ENCODE measurements at places on chromosomes 1 and 21.

DNA sequence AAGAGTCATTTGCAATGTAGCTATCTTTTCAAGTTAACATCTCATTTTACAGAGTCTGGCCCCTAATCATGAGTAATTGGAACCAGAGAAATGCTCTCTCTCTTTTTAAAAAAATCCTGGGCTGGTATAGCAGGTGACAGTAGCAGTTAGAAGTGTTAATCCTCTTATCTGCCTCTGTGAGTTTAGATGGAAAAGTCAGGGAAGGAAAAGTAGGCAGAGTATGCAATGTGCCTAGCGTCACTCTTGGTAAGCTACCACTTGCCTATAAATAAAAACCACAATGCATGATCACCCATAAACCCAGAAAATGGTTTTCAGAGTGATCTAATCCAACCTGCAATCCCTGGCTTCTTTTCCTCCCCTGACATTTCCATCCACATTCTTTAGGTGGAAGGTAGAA, 43.2 kb downstream of the UTP25 start:
- DNase-seq: no peak

GRCh38 chr1:78096976-78097375, 51.2 kb downstream of the GIPC2 start:
- DNase-seq: no peak

DNA sequence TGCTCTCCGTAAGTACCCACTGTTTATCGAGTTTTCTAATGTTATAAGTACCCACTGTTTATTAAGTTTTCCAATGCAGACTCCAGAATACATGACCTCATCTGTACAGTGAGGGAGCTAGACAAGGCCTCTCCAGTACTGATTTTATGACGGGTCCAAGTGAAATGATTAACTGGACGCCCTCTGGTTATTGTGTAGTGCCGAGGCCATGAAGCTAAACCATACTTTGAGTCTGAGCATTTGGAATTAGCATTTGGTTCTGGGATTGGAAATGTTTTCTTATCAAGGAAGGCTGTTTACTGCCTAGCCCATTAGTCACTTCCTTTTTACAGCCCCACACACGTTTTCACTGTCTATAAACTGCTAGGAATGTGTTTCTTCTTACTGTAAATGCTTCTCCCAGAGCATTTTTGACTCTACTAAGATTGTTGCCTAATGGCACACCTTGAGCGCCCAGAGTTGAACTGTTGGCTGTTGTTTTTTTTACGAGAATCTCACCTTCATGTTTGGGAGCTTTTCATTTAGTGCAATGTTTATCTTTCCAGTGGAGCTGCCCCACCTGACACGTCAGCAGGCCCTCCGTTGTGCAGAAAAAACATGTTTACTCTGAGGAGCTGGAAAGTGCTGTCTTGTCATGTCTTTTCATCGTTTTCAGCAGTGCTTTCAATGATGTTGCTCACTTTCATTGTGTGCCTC, 26.9 kb downstream of the SPATA46 start:
- no peak for DNase-seq

DNA sequence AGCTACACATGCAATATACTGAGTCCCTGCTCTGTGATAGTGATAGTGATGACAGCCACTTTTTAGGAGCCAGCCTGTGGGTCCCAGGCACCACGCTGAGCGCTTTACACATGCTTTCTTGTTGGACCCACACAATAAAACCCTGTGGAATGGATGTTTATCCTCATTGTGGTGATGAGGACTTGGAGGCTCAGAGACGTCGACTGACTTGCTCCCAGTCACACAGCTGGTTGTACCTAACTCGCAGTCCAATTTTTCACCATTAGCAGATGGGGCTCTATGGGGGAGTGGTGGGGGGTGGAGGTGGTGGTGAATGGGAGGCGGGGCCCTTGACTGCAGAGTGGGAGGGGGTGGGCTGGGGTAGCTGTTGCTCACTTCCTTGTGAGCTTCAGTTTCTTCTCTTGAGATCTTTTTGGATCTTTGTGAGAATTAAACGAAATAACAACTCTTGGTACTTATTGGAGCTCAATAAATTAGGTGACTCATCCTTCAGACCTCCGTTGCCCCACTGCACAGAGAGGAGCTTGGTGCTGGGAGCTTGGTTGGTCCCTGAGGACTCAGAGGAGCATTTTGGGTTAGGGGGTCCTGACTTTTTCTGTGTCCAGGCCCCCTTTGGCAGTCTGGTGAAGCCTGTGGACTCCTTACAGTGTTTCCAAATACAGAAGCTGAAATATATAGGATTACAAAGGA, 61.8 kb upstream of the CD1D start:
- no peak for DNase-seq

- DNase-seq: peak; percentile 57
Observed at GRCh38 chr1:231039161-231040018, 664 bp downstream of the FAM89A start.

DNA sequence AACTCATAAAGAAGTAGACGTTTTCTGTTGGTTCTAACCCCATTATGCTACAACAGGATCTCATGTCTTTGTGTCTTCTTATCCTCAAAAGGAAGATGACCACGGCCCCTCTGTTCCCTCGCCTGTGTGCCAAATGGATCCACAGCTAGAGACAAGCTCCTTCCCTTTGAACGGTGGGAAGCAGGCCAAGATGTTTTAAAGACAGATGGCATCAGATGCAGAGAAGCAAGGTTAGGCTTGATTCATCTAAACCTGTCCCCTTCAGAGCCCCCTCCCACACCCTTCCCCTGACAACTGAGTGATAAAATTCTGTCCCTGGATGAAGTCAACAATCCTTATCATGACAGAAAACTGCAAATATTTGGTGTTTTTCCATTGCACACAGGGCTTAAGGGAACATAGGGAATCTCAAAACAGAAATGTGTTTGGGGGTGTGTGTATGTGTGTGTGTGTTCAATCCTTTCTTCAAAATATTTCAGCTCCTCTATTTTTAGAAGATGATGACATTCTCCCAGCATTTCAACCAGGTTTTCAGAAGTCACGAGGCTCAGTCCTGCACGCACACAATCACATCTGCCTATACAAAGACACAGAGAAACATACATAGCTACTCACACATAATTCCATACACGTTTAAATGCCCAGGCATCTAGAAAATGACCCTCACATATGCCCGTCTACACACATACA, 27.8 kb upstream of the FMOD start:
- no peak for DNase-seq

DNA sequence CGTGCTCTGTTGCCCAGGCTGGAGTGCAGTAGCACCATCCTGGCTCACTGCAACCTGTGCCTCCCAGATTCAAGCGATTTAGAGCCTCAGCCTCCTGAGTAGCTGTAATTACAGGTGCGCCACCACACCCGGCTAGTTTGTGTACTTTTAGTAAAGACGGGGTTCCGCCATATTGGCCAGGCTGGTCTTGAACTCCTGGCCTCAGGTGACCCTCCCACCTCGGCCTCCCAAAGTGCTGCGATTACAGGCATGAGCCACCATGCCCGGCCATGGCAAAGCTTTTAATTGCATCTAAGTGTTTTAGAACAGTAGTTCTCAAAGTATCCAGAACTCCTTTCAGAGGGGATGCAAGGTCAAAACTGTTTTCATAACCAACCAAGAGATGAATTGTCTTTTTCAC, 25.1 kb upstream of the IFNGR2 start:
- DNase-seq: no peak

DNA sequence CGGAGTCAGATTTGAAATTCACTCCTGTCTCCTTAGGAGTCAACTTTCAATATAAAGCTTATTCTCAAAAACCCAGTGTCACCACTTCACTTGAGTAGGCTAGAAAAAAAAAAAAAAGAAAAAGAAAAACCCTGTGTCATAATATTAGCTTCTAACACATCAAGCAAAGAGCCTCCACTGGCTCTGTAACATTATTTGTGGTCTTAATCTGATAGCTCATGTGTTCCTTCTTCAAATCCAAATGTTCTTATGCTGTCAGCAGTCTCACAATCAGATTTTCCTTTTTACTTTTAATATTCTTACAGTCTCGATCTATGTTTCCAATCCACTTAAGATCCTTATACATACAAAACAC, 26.1 kb upstream of the PSMG1 start:
- DNase-seq: no peak

DNA sequence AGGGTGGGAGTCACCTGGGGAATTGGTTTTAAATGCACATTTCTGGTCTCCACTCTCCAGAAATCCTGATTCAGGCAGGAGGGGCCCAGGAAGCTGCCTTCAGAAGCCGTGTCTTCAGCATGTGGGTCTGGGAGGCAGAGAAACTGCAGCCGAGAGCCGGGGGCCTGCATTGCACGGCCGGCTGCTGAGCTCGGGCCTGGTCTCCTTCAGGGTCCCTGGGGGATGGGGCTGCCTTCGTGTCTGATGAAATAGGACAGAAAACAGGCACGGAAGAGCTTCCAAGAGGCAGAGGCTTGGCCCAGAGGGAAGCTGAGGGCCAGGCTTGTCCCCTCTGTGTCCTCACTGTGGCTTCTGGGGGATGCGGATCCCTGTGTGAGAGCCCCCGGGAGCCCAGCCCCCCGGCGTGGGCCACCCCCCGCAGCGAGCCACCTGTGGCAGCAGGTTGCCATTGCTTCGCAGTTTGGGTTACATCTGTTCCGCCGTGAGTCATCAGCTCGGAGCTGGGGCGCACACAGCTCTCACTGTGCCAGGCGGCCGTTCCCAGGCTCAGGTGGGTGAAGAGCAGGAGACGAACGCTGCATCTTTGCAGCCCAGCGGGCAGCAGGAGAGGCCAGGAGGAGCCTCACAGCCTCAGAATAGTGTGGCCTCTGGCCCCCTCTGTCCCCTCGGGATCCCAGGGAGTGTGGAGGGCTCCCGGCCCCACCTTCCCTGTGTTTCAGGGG, 72.4 kb downstream of the AJAP1 start:
- DNase-seq: no peak

DNA sequence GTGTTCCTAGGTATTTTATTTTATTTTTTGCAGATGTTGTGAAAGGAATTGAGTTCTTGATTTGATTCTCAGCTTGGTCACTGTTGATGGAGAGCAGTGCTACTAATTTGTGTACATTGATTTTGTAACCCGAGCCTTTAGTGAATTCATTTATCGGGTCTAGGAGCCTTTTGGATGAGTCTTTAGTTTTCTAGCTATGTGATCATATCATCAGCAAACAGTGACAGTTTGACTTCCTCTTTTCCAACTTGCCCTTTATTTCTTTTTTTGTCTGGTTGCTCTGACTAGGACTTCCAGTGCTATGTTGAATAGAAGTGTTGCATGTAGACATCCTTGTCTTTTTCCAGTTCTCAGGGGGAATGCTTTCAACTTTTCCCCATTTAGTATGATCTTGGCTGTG, 138.9 kb downstream of the LHX8 start:
- DNase-seq: no peak
